ENCODE measurements at places on chromosomes 4 and X.

DNA sequence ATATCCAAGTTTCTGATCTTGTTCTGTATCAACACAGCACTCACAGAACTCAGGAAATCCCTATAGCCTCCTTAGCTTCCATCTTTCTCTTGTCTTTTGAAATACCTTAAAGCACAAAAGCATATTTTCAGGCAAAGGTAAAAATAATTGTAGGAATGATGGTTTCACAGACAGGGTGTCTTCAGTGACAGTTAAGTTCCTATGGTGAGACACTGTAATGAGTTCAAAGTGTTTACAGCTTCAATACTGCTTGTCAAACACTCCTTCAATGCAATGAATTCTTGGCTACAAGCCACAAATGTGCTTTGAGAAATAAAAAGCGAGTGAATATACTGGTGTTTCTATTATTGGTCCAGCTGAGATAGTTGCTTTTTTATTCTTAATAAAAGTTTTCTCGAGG, 466.0 kb downstream of the DMD start:
- no peak for DNase-seq

- no peak for DNase-seq
These were observed 9.8 kb upstream of the ZNF157 start for GRCh38 chrX:47360423-47361179.

GRCh38 chr4:108054025-108054638, 64.4 kb downstream of the HADH start:
- no peak for DNase-seq

DNA sequence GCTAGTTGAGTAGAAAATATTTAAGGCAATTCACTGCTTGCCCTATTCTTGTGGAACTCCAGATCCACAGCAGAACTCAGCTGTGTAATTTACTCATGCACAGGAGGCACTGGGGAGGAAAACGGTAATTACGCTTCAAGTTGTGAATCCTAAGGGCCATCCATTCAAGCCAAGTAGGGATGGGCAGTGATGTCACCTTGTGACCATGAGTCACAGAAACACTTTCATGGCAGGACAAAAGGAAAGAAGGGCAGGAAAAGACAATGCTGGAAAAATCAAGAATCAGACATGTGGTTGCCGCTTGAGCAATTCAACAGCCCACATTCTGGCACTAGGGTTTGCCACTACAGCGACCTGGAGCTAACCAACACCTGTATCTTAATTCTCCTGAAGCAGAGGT, 1.4 kb downstream of the PAQR3 start:
- no peak for DNase-seq

DNA sequence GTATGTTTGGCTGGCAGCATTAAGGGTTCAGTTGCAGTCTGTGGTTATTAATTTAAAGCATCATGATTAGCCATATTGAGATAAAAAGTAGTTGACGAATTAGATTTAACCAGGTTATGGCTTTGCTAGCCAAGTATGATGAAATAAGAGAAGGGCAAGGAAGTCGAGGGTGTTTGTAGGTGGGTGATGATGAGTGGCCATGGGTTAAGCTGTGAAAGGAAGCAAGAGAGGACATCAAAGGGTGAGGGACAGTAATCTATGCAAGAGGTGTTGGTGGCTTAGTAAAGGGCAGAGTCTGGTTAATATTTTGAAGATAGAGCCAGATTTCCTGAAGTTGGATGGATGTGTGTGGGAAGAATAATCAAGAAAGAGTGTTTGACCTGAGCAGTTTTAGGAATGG, 44.5 kb downstream of the STIM2 start:
- no peak for DNase-seq

- DNase-seq = no peak
These were observed 11.6 kb downstream of the SH3BP2 start for GRCh38 chr4:2804449-2804972.

DNA sequence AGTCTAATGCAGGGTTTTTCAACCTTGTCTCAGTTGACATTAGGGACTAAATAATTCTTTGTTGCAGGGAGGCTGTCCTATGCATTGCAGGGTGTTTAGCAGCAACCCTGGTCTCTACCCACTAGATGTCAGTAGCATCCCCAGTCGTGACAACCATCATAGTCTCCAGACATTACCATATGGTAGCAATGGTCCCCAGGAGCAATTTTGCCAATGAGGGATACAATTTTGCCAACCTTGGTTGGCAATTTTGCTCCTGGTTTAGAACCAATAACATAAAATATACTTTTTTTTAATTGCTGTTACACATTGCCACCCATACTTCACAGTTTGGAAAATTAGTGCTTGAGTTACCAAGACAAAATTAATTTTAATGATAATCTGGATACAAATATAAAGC, 6.0 kb downstream of the EREG start:
- DNase-seq = no peak

GRCh38 chrX:94686071-94686470, 1012.1 kb downstream of the FAM133A start:
- no peak for DNase-seq

GRCh38 chr4:75621715-75622114, 8.6 kb downstream of the CDKL2 start:
- DNase-seq = no peak

DNA sequence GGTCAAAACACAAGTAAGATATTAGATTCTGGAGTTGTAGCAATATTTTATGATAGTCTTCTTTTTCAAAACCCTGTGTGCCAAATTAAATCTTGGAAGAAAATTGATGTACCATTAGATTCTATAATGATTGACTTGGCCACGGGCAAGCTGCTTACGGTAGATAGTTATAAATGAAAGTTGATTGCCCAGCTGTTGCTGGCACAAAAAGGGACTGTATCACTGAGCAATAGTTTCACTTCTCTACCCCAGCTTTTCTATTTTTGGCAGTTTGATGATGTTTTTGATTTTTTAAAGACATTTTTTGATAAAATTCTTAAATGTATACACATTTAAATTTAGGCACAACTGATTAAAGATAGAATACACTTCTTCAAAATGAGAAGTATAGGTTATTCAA, 333.3 kb downstream of the TRAM1L1 start:
- no peak for DNase-seq

DNA sequence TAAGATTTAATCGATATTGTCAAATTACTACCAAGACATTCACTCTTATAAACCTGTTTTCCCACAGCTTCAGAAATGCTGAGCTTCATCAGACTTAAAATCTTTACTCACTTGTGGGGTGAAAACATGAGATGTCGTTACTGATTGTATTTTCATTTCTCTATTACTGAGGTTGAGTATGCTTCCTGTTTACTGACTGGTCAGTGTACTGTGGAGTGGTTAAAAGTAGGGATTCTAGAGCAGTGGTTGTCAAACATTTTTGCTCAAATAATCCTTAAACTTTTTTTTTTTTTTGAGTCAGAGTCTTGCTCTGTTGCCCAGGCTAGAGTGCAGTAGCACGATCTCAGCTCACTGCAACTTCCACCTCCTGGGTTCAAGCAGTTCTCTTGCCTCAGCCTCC, 50.3 kb downstream of the NSUN7 start:
- no peak for DNase-seq

- no peak for DNase-seq
These were observed 5.0 kb upstream of the TSPAN5 start for GRCh38 chr4:98663226-98664006.

- DNase-seq = no peak
These were observed 19.9 kb downstream of the IQSEC2 start for GRCh38 chrX:53261355-53261972.

GRCh38 chr4:110183058-110183457, 15.4 kb downstream of the ELOVL6 start:
- no peak for DNase-seq

GRCh38 chr4:44354172-44354571, 94.4 kb downstream of the KCTD8 start:
- no peak for DNase-seq

- no peak for DNase-seq
These were observed 49.5 kb downstream of the STAP1 start for GRCh38 chr4:67608027-67608426.

DNA sequence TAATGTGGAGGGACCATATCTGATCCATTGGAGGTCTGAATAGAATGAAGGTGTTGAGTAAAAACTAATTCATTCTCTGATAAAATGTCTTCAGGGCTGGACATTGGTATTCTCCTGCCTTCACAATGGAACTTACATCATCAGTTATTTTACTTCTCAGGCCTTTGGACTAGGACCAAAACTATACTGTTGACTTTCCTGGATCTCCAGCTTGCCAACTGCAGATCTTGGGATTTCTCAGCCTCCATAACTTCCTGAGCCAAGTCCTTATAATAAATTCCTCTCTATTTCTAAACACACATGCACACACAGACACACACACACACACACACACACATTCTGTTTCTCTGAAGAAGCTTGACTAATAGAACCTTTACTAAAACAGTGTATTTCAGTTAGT, 1858.6 kb upstream of the ADGRL3 start:
- no peak for DNase-seq

All from omental fat pad (tissue), 4 donors.